ENCODE measurements at places on chromosomes 7 and 10. TPM values are rescaled to one million over a fixed set of nuclear protein-coding genes. Genes with fewer than 3 reads are reported as not detected.

- no peak for DNase-seq
- H3K27me3 ChIP-seq = no peaks in the 10 kb centered on the region
- peak overlapping the region; percentile 95 for H3K27ac ChIP-seq
- H3K36me3 ChIP-seq = no peaks in the 10 kb centered on the region
- H3K4me1 ChIP-seq = peaks cover 65% of the 10 kb centered on the region
- H3K4me3 ChIP-seq = no peak overlapping the region
These were observed 16.0 kb upstream of the INPP5A start for GRCh38 chr10:132521466-132522102.

DNA sequence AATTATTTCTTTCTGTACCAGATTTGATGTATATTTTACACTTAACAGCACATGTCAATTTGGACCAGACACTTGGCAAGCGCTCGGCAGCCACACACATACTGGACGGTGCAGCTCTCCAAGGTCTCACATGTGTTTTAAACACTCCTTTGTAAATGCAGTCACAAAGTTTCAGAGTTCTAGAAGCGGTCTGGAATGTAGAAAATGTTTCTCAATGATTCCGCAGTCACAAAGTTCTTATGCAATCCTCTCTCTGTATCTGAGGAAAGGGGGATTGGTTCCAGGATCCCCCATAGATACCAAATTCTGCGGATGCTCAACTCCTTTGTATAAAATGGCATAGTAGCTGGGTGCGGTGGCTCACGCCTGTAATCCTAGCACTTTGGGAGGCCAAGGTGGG lies 253.0 kb upstream of the GRB10 start:
- H3K27me3 ChIP-seq = no peaks in the 10 kb centered on the region
- H3K4me3 ChIP-seq = no peak overlapping the region
- H3K4me1 ChIP-seq = peaks cover 29% of the 10 kb centered on the region
- no peaks in the 10 kb centered on the region for H3K36me3 ChIP-seq

DNA sequence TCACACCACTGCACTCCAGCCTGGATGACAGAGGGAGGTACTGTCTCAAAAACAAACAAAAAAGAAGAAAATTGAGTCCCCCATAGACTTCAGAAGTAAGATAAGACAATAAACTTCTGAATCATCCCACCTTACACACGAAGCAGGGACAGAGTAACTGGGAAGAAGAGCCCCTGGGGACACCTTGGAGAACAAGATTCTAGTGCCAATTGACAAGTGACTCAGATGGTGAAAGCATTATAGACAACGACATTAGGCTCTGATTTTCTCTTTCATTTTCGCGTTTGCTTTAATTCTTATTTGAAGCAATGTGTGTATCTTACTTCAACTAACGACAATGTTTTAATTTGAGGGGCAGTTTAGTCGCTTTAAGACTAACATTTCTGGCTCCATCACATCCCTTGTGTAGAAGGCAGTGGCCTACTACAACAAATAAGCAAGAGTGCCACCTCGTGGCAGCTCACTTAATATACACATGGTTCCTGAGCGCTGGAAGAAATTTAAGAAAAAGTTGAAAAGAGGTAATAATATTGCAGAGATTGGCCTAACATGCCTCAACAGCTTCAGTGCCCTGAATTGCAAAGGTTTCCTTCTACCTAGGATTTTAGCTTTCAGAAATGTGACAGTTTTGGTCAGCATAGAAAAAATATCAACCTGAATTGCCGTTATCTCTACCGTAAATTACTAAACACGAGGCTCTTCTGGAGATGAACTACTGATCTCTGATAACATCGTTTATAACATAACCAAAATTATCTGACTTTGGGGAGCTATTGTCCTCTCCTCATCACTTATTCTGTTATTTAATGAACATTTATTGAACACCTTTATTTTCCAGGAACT lies 36.7 kb downstream of the ASNS start:
- peaks cover 6% of the 10 kb centered on the region for H3K27me3 ChIP-seq
- no peak overlapping the region for H3K4me3 ChIP-seq
- H3K36me3 ChIP-seq = no peaks in the 10 kb centered on the region
- no peak overlapping the region for H3K27ac ChIP-seq

DNA sequence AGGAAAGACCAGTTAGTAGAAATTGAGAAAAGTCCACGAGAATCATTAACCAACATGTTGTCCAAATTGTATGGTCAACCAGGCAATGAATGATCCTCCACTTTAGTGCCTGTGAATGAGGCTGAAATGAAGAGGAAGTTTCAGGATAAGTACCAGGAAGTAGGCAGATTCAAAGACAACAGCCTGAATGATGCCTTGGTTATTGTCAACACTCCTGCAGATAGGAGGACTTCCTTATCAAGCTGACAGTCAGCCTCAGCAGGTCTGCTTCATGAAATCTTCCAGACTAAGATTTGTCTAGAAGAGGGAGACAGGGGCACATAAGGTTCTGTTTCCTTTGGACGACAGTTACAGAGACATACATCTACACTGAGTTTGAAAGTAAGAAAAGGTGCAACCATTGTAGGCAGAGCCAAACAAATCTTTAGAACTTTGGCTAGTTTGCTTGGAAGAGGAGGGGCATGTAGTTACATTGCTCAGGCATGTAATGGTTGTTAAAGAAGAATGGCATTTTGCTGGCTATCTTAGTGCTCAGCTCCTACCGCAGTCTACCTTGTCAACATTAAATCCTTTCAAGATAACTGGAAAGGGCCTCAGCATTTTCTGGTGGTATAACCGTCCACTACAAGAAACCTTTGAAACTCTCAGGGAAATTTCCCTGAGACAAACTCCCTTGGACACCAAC lies 81.4 kb downstream of the ABI1 start:
- H3K27me3 ChIP-seq = no peaks in the 10 kb centered on the region
- no peak overlapping the region for H3K27ac ChIP-seq
- DNase-seq = no peak
- no peaks in the 10 kb centered on the region for H3K36me3 ChIP-seq
- no peak overlapping the region for H3K4me3 ChIP-seq

- no peaks in the 10 kb centered on the region for H3K27me3 ChIP-seq
- no peak for DNase-seq
- H3K36me3 ChIP-seq = no peaks in the 10 kb centered on the region
- H3K27ac ChIP-seq = peak overlapping the region; percentile 71
- peaks cover 55% of the 10 kb centered on the region for H3K4me1 ChIP-seq
These were observed 212.5 kb upstream of the CELF2 start for GRCh38 chr10:10804998-10805740.

DNA sequence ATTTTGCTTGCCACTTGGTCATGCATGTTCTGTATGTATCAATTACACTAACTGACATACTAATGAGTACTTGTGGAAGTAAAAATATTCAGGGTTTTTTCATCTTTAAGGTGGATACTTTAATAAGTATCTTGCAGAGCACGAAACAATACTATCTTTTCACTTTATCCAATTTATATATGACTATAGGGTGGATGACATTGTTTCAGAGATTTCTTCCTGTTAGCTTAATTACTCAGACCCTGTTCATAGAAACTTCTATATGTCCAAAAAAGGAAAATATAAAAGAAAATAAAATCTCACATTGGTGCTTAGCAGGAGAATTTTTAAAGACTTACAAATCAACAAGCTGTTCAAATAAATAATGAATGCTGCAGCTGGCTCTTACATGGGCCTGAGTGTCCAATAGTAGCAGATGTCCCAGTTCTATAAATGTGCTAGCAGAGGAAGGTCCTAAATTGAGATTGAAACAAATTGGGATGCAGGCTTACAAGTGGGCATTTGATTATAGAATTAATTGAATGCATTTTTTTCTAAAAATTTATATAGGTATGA lies 91.5 kb upstream of the THSD7A start:
- no peak for DNase-seq
- no peak overlapping the region for H3K4me3 ChIP-seq
- no peak overlapping the region for H3K27ac ChIP-seq
- H3K36me3 ChIP-seq = no peaks in the 10 kb centered on the region

DNA sequence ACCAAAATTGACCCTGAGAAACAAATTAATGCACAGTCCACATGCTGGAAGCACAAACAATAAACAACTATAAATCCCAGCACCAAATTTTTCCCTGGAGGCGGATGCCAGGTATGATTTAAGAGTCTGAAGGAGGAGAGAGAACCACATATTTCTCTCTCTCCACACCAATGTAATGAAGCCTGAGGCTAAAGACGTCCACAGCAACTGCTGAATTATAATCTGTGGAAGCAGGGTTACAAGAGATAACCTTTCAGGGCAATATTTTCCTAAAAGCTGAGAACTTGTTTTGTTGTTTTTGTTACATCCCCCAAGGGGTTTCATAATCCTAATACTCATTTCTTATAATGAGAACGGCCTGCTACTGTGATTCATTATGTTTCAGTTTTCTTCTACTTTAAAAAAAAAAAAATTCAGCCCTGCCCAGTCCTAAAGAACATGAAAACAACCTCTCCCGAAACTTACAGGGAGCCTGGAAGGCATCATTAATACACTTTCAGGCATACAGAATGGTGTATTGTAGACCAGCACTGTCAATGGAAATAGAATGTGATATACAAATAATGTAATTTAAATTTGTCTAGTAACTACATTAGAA lies 48.5 kb upstream of the ABLIM1 start:
- H3K4me1 ChIP-seq = peaks cover 12% of the 10 kb centered on the region
- DNase-seq = no peak
- no peak overlapping the region for H3K4me3 ChIP-seq
- no peaks in the 10 kb centered on the region for H3K36me3 ChIP-seq

DNA sequence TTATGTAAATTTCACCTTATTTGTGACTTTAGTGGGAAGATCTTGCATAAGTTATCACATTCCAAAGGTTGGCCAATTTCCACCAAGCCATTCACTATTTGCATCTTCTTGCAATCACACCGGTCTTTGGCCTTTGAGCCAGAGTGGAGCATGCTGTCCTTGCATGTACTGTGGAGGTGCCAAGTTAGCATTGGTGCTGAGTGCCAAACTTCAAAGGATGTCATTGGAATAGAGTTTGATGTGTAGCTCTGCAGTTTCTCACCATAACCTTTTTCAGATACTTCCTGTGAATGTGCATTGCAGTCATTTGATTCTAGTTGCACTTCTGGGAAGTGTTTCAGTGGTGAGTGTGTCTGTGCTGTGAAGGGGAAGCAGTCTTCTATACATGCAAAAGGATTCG lies 620.6 kb downstream of the SUGCT start:
- DNase-seq = no peak
- no peaks in the 10 kb centered on the region for H3K36me3 ChIP-seq
- H3K27me3 ChIP-seq = no peaks in the 10 kb centered on the region
- H3K4me1 ChIP-seq = peaks cover 14% of the 10 kb centered on the region

Gene NRG3
- 0.17 TPM for total RNA-seq

DNA sequence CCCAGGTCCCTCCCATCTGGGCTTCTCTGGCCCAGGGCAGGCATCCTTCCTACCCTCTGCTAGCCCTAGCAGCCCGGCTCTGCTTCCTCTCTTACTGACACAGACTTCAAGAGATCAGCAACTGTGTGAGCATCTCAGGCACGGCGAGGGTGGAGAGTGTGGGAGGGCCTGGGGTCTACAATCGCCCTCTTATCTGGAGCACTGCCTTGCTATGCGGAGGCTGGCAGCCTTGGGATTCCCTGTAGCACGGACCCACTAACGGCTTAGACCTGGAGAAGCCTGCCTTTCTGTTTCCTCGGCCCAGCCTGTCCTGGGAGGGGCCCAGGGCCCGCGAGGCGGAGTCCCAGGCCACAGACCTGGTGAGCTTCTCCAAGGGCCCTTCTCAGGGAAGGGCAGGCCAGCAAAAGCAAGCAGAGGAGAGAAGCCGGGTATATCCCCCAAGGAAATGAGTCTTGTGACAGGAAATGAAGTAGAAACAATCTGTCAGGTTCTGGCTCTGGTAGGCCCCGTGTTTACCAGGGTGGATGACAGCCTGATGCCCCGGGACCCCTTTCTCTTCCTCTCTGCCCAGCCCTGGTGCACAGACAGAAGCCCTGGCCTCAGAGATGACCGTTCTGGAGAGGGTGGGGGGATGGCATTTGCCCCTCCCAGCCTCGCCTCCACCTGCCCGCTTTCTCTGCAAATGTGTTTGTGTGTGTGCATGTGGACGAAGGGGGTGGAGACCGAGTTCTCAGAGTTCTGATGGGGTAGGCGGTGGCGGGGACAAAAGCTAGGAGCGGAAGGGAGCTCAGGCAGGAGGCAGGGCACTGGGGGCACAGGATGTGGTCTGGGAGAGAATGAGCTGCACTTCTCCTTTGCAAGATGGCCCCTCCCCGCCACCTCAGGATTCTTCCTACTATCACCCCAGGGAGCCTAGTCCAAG lies 2.5 kb downstream of the LRCH4 start:
- H3K27ac ChIP-seq = peak overlapping the region; percentile 96
- peaks cover 31% of the 10 kb centered on the region for H3K36me3 ChIP-seq
- peaks cover 55% of the 10 kb centered on the region for H3K4me1 ChIP-seq

DNA sequence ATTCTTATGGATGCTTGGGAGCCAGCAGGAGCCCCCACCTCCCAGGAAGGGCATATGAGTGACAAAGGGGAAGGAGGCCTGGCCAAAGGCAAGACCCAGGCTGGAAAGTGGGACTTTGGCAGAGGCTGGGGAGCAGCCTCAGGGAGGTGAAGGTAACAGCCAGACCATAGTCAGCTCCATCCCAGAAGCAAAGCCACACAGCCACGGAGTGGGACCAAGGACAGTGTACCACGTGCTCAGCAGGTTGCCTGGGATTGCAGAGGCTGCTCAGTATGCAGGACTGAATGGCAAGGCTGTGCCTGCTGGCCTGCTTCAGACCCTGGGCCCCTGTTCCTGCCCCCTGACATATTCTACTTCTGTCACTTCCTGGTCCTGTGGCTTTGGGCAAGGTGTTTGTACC lies 17.6 kb upstream of the GPR26 start:
- no peaks in the 10 kb centered on the region for H3K36me3 ChIP-seq
- H3K4me3 ChIP-seq = no peak overlapping the region
- peak; percentile 92 for DNase-seq
- no peaks in the 10 kb centered on the region for H3K4me1 ChIP-seq

GRCh38 chr7:154905146-154905545 lies 97.8 kb downstream of the PAXIP1 start:
- H3K4me3 ChIP-seq = no peak overlapping the region
- H3K36me3 ChIP-seq = no peaks in the 10 kb centered on the region
- H3K4me1 ChIP-seq = no peaks in the 10 kb centered on the region
- DNase-seq = no peak
- H3K27me3 ChIP-seq = no peaks in the 10 kb centered on the region
- no peak overlapping the region for H3K27ac ChIP-seq

DNA sequence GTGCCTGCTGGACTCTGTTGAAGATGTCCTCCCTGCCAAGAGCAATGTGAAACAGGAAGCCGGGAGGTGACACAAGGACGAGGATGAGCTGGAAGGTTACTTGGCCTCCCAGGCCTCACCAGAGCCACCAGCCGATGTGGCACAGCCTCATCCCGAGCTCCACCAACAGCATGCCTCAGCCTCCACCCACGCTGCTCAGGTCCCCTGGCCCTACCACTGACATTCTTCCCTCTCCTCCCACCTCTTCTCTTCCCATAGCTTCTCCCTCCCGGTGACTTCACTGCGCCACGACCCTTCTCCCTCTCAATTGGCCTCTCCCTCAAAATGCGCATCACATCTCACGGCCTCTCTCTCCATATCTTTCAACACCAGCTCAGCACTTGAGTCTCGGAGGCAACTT lies 249.9 kb downstream of the SKAP2 start:
- DNase-seq = no peak
- H3K27ac ChIP-seq = no peak overlapping the region
- no peaks in the 10 kb centered on the region for H3K36me3 ChIP-seq
- H3K4me1 ChIP-seq = no peaks in the 10 kb centered on the region
- H3K27me3 ChIP-seq = no peaks in the 10 kb centered on the region
